CD4-positive, alpha-beta T cell treated with Interleukin-6 at 100 ng/mL for 8 hours (primary cell): ENCODE measurements at places on chromosomes 16 and 17.

- no peak for DNase-seq
Measured at GRCh38 chr17:65177901-65178300, 40.7 kb downstream of the RGS9 start.

GRCh38 chr16:23245268-23245667 lies 56.8 kb upstream of the SCNN1B start:
- DNase-seq, result no peak

DNA sequence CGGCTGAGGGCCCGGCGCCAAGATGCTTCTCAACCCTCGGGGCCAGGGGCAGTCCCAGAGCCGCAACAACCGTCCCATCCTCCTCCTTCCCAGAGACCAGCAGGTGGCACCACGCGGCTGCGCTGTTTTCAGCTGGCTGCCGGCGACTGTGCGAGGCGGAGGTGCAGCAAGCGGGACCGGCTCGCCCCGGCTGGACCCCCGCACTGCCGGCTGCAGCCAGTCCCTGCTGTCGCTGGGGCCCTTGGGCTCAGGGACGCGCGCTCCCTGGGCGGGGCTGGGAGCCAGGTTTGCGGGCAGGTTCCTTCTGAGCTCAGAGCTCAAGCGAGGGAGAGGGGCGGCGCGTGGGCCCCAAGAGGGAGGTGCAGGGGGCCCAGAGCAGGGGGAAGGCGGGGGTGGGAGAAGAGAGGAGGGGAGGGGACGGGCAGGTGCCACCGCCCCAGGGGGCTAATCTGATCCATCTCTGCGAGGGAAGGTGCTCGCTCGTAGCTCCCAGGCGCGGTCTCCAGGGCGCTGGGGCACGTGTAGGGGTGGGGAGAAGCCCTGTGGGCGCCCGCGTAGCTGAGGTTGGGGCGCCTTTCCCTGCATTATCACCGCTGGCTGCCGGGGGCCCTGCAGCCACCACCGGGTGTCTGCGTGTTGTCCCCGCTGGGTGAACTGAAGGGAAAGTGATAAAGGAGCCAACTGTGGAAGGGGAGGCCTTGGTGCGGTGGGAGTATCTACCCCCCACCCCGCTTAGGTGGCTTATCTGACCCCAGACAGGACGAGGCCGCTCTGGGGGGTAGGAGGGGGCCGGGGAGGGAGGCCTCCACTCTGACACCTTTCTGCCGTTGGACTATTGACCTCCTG lies 24.2 kb downstream of the STAT5A start:
- DNase-seq, result peak; percentile 77

DNA sequence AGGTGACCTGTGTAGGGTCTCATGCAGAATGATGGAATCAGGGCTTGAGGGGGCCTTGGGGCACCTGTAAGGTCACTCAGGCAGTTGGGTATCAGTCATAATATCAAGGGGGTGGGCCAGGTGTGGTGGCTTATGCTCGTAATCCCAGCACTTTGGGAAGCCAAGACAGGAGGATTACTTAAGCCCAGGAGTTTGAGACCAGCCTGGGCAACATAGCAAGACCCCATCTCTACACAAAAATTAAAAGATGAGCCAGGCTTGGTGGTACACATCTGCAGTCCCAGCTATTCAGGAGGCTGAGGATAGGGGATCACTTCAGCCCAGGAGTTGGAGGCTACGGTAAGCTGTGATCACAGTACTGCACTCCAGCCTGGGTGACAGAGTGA lies 7.5 kb downstream of the ERN2 start:
- DNase-seq, result no peak

GRCh38 chr17:79608624-79608959 lies 2.3 kb downstream of the RBFOX3 start:
- no peak for DNase-seq

- DNase-seq, result no peak
Measured at GRCh38 chr17:15472891-15473290, 5.5 kb upstream of the CDRT4 start.
